ENCODE measurements at places on chromosomes 6 and 20.

DNA sequence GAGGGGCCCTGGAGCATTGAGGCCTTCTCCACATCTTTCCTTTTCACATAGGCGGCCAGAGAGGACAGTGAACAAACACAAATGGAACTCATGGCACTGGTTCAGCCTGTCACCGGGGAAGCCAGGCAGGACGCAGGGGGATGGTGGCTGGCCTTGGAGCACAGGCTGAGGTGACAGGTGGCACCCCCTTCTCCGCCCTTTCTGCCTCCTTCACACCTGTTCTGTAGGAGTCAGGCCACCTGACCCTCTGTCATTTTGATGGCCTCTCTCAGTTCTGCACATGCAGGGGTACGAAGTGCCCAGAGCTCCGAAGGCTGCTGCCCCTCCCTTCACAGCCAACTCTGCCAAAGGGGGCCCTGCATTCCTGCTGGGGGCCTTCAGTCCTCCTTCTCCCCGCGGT, 60.8 kb downstream of the CD40 start:
- no peak for DNase-seq

- no peak for DNase-seq
Measured at GRCh38 chr6:17086469-17086868, 15.4 kb upstream of the STMND1 start.

DNA sequence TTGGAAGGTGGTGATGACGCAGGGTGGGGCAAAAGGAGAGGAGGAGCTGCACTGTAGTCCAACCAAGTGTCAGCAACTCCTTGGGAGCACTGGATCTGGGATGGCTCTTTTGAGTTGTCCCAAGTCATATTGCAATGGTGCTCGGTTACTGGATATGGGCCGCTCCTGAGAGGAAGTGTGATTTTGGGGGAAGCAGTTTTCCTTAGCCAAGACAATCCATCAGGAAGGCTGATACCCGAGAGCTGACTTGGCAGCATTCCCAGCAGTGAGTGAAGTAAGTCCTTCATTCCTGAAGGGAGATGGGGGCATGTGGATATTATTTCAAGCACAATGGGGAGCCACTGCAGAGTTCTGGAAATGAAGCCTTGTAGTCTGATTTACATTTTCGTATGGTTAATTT, 354.1 kb downstream of the RFPL4B start:
- DNase-seq = no peak

- DNase-seq = no peak
Measured at GRCh38 chr6:14612016-14612980, 494.7 kb downstream of the CD83 start.

DNA sequence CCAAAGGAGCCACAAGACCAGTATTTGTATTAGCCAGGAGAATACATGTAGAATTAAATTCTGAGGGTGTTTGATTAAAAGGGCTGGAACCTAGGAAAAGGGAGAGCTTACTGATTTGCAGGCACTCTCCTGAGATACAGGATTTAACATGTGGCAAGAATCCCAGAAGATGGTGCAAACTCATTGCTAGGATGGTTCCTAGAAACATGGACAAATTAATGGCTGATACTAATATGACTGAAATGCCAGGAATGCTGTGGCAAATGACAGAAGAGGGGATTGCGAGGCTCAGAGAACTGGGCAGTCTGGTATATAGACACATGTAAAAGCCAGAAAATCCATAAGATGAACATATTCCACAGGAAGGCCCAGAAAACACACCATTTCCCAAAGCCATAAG, 118.1 kb downstream of the RWDD2A start:
- no peak for DNase-seq

DNA sequence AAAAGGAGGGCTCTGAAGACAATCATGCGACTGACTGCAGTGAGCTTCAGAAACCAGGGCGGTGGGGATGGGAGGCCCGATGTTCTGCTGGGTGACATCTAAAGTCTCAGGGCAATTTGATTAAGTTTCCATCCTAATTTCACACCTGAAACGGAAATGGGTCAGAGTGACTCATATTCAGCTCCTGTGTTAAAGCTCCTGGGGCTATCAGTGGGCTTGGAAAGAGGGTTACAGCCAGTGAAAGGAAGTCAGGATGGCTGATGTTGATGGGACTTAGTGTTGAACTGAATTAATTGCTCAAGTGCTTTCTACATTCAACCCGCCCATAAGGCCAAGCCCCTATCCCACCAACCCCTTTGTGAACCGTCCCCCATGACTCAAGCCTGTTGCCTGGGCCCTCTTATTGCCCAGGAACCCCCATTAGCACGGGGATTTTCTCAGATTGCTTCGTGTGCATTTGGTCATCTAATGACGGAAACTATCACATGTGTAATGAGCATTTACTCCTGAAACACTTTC, 47.1 kb upstream of the TBC1D7 start:
- no peak for DNase-seq

DNA sequence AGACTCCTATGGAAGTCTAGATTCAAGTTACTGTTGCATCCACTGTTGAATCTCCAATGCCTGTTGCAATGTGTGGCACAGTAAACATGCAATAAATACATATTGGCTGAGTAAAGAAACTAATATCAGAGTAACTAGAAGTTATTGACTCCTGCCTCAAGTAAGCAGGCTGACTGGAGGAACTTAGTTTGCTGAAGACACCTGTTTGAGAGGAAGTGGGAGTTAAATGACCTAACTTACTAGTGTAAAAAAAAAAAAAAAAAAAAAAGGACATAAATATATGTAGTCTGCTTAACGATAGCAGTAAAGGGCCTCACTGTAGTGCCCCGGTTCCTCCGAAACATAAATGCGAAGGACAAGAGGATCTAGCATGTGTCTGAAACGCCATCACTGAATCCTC, 249.8 kb upstream of the PRDM1 start:
- DNase-seq = no peak

- no peak for DNase-seq
Measured at GRCh38 chr6:10542213-10542612, 21.1 kb downstream of the GCNT2 start.

DNA sequence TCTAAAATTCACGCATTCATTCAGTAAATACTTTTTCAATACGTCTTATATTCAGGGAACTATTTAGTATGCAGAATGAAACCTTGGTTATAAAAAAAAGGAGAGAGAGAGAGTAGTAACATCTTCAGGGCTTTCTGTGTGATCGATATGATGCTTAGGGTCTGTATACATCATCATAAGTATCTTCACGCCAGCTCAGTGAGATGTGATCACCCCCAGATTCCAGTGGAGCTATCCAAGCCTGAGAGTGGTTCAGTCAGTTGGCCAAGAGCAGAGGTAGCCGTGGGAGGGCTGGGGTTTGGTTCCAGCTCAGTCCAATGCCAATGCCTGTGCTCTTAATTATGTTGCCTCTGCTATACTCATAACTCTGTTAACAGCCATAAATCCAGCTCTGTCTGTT, 8.6 kb downstream of the CD83 start:
- no peak for DNase-seq

- DNase-seq = no peak
Measured at GRCh38 chr6:135257631-135258405, 76.7 kb downstream of the MYB start.

GRCh38 chr6:44105993-44106740, 21.1 kb downstream of the MRPL14 start:
- no peak for DNase-seq

- no peak for DNase-seq
Measured at GRCh38 chr6:150307520-150307919, 61.3 kb upstream of the IYD start.

- no peak for DNase-seq
Measured at GRCh38 chr20:52972965-52973819, 1.0 kb downstream of the TSHZ2 start.

DNA sequence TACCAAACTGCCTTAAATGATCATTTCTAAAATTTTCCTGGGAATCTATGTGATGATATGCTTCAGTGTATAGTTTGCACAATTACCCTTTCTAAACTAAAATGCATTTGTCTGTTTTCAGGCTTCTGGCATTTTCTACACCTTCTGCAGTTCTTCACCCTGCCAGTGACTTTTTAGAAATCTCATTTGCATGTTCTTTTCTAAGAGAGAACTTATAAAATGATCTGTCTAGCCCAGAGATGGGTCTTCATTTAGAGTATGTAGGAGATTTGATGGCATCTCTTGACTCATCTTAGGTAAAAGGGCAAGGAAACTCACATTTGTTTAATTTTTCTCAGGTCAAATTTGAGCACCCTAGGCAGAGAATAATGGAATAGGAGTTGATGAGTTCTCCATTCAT, 17.8 kb downstream of the NCOA7 start:
- DNase-seq = no peak

DNA sequence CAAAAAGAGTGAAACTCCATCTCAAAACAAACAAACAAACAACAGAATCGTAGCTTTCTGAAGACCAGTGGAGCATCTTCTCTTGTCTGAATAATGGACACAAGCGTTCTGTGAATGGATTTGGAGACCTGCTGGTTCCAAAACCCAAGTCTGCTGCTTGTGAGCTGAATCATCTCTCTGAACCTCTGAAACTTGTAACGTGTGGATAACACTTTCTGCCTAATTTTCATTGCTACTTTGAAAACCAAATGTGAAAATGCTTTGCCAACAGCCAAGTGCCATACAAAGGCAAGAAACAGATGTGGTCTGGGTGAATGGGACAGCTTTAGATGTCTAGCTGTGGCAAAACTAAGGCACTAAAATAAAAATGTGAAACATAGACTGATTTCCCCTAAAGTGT, 44.3 kb downstream of the PHACTR1 start:
- DNase-seq = no peak
